ENCODE measurements at places on chromosomes 2 and 18.

GRCh38 chr2:219531639-219532377 is 11.8 kb downstream of the CHPF start:
- no peak for DNase-seq

DNA sequence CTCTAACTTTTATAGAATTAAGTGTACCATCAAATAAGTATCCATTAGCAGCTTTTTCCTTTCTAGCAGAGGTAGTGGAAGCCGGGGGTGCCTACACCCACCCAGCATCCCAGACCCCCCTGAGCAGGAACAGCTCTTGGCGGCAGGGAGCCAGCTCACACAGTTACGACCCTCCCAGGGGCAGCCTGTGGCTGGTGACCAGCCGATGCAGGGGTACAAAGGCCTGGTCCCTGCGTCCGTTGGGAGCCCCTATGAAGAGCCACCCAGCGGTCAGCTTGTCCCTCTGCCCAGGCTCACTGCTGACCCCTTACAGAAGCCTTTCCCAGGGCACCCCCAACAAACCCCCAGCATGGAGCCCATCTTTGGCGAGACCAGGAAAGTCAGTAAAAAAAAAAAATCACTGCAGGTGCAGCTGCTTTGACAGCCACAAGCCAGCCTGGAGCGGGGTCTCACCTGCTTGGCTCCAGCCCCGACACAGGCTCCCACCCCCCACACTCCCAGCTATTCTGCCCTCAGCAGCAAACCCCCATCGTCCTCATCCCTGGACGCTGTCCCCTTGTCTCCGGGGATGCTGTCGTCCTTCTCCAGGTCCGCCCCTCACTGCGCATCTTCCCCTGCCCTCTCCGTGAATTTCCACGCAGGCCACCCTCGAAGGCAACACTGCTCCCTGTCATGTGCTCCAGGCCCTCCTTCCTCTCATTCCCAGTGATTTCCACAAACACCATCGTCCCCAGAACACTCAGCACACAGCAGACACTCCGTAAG is 43.1 kb downstream of the GPC1 start:
- no peak for DNase-seq

DNA sequence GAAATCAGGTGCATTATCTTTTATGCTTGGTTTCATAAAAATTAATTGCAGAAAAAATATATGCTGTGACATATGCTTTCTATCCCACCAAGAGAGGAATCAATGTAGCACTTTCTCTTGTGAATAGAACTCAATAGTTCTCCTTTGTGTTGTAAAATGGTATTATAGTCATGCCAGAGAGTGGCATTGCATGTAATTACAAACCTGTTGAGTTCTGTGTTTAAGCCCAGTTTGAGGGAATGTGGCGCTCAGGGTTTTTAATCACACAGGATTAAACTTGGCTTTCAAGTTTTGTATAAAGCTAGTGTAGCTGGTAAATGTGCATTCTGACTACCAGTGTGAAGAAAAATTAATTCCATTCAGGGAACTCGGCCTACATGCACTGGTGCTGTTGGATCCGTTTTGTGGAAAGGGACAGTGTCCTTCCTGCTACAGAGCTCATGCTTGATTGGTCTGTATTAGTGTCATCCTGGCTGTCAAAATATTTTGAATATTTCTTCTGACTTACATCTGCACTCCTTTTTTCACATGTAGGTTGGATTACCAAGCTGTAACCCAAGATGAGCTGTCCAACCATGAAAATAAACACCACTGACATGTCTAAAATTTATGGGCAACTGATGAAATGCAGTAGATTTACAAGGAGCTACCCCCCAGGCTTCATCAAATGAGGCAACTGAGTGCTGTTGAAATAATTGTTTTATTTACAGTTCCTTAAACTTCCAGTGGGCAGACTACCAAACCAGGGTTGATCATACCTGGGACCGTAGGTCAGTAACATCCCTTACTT is 80.3 kb downstream of the SLC4A3 start:
- no peak for DNase-seq

DNA sequence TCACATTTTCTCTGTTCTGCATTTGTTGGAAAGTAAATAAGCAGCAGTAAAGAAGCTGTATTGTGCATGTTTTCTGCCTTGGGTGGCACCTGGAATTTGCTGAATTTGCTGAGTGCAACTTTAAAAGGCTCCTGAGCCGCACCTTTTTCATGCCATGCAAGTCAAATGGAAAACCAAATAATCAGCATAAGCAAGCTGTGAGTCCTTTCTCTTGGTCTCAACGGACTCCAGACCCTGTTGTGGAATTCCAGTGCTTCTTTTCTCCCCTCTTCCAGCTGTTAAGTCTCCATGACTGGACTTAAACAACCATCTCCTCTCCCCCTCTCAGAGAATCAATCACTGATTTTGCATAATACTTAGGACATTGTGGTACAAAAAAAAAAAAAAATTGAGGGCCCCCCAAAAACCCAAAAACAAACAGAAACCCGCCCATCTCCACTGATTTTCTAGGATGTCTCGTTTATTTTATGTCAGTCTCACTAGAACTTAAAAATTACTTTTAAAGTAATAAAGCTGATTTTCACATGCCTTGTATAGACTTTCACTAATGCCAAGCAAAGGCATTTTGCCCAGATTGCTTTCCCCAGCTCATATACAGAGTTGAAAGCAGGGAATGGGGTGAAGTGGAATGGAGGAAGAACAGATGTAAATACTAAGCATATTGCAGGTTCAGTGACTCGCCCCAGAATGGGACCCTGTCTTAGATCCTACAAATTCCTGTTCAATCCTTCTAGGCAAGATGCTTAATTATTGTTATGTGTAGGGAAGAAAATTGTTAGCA is 5.1 kb upstream of the CETN1 start:
- DNase-seq: no peak

DNA sequence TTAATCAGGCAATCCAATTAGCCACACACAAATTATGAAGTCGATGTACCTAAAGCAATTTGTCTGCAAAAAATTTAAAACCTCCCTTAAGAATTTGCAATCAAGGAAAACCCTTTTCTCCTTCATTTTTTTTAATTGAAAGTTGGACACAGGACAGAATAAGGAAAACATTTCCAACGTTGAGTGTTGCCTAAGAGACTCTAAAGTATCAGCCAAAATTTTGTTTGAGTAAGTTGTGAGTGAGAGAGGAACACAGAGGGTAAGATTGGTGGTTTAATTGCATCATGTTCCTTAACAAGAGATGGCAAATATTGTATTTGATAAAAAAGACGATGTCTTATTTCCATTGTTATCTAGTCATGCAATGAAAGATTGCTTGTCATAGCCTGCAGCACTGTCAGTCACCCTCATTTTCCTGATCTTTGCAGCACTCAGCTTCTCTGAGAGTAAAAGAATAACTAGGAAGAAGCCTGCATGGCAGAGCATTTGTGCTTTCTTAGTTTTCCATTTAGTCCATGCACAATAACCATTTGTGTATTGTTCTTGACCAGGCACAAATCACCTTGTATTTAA is 115.5 kb downstream of the ICOS start:
- no peak for DNase-seq

DNA sequence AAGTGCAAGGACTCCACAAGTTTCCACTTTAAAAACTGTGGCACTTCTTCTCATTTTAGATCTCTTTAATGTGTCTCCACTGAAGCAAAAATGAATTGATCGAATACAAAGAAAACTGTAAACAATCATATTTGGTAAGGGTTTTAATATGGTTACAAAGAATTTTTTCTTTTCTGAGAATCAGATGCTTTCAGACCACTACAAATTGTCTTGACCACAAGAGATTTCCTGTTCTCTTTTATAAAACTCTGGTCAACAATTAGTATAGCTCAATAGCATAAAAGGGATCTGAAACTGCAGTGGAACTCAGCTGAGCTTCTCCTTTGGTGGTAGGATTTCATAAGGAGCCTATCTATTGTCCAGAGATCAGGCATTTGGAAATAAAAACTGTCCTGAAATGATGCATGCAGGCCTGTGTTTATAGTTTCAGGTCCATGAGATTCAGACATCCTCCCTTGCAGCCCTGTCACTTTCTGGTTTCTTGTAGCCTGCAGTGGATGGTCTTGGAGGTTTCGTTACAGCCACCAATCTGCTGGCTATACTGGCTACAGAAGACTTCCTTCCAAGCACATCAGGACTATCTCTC is 120.0 kb downstream of the DOCK10 start:
- no peak for DNase-seq

DNA sequence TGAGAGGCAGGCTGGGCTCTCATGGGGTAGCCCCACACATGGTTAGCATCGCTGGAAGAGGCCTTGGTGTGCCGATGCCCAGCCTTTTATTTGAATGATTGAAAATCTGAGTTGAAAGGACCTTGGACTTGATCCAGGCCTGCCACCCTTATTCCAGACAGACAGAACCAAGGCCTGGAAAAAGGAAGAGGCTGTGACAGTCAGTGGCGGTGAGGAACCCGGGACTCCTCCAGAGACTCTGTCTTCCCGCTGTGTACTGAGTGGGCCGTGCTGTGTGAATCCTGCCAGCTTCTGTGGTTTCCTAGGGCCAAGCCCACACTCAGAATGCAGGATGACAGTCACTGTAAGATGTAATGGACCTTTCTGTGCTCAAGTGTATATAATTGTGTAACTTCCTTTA is 218.5 kb downstream of the LDLRAD4 start:
- DNase-seq: no peak

GRCh38 chr2:26573241-26573925 is 67.8 kb downstream of the CIB4 start:
- no peak for DNase-seq

GRCh38 chr2:165274698-165275097 is 35.5 kb downstream of the SCN2A start:
- no peak for DNase-seq

DNA sequence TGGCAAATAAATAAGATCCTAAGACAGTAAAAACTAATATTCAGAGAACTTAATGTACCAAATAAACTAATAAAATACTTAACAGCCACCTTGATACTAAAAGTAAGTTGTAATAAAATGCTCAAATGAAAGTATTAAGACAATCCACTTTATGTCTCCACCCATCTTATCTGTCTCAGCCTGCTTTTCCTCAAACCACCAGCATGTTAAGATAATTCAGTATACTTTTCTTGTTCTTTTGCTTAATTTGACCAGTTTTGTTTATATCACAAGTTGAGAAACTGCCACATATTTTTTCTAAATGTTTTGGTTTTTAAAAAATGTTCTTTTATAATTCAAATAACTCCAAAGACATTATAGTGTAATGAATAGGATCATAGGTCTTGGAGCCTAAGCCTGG is 142.0 kb downstream of the MBD5 start:
- no peak for DNase-seq

- DNase-seq: no peak
Measured at GRCh38 chr2:26345283-26345544, 729 bp upstream of the SELENOI start.

GRCh38 chr2:190569994-190570755 is 35.7 kb upstream of the NEMP2 start:
- DNase-seq: no peak

DNA sequence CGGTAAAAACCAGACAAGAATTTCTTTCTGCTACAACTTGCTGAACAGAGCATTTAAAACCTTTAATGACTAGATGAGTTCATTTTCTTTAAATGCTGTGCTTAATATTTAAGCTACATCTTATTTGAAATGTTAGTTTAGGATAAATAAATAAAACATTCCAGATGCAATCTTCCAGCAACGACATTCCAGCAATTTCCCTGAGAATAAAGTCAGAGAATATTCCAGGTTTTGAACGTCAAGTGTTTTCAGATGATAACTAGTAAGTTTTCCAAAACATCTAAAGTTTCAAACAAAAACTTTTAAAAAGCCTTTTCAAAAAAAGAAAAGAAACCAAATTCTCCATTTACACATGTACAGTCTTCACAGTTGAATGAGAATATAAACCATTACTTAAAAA is 104.8 kb downstream of the PPP1R1C start:
- no peak for DNase-seq

- no peak for DNase-seq
Measured at GRCh38 chr18:80196528-80197320, 50.6 kb downstream of the PARD6G start.

GRCh38 chr2:235858881-235859280 is 309.3 kb downstream of the GBX2 start:
- no peak for DNase-seq

DNA sequence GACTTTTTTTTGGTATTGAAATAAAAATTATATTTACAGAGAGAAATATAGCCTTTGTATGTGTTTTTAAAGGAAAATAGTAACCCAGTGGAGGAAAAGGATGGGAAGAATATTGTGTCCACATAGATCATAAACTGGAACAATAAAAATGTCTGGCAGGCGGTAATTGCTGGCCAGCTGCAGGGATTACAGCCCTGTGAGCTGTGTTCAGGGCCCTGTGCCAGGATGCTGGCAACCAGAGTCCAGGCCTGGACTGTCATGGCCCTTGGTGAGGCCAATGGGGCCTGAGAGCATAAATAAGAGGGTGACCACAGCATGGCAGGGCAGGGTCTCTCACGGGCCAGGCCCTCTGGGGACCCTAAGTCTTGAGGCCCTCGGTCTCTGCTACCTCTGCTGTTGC is 171.2 kb downstream of the ACOXL start:
- DNase-seq: no peak
